A549 (cell line): ENCODE measurements at places on chromosomes 16 and 17.

- no peak for DNase-seq
Measured at GRCh38 chr17:32114536-32114935, 27.8 kb upstream of the RHOT1 start.

DNA sequence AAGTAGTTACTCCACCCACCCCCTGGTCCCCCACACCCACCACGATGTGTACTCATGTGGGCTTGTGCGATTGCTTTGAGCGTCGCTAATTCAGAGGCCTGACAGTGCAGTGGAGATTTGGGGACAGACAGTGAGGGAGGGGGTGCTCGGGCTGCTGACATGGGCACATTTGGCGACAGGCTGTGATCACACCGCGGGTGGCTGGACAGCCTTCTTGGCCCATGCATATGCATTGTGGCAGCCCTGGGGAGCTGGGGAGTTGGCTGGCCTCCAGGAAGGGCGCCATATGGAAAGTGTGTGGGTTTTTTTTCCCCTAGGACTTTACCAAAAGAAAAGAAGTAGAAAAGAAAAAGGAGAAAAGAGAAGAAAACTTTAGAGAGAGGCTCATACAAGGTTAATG lies 275.5 kb upstream of the N4BP1 start:
- no peak for DNase-seq

DNA sequence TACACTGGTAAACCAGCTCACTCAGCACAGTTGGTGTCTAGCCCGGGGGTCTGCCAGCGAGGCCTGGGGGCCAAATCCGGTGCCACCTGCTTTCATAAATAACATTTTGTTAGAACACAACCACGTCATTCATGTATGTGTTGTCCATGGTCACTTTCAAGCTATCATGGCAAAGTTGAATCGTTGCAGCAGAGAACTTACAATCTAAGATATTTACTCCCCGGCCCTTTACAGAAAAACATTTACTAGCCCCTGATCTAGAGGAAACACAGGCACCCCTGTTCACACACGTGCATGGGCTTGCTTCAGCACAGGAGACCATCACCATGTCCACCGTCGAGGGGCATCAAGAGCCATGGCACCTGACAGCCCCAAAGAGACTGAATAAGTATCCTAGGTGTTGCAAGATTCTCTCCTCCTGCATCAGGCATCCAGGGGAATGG lies 111.4 kb upstream of the DNAH9 start:
- DNase-seq = no peak

- peak; percentile 81 for DNase-seq
Measured at GRCh38 chr16:29848420-29849297, 14.4 kb downstream of the CDIPT start.

DNA sequence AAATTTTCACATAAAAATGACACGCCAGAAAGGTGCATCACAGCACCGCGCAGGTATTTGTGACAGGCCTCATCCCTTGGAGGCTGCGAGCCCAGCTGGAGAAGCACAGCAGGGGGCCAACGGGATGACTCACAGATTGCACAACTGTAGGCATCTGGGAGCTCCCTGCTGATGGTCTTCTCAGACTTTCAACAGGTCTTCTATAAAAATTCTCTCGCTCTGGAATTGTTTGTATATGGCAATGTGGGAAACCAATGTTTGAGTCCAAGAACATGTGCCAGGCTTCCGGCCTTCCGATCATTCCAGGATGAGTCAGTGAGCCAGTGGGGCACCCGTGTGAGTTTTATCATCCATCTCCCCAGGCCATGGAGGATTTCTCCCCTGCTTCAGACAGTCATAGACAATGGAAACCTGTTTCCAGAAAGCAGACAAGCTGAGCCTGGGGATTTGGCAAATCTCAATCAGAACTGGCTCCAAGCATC lies 24.1 kb upstream of the ADORA2B start:
- DNase-seq = peak; percentile 77

GRCh38 chr17:3957735-3958599 lies 6.3 kb downstream of the ATP2A3 start:
- DNase-seq = no peak

DNA sequence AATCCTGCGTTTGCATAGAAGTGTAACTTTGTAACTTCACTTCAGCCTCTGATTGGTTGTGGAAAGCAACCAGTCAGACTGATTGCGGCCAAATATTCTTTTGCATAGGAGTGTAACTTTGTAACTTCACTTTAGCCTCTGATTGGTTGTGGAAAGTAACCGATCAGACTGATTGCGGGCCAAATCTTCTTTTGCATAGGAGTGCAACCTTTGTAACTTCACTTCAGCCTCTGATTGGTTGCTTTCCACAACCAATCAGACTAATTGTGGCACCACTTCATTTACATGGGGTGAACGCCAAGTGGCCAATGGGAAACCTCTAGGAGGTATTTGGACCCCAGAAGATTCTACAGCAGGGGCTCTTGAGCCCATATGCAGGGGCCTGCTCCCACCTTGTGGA lies 1.8 kb upstream of the TMEM98 start:
- no peak for DNase-seq

- DNase-seq = no peak
Measured at GRCh38 chr17:1511756-1512321, 4.6 kb downstream of the INPP5K start.

- DNase-seq = no peak
Measured at GRCh38 chr16:79756571-79756970, 156.0 kb upstream of the MAF start.

DNA sequence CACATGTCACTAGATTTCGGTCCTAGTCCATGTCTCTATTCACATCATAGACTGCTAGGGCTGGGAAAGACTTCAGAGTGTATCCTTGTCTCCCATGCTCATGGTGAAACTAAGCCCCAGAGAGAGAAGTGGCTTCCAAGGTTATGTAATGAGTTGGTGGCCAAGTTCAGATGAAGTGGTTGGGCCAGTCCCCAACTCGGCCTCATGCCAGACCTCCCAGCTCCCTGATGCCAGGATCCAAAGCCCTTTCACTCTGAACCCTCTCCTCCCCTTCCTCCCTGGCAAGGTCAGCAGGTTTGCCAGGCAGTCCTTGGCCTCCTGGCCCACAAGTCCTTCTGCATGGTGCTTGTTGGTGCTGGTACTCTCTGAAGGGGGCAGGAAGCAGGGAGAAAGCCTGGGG lies 189.7 kb downstream of the AXIN2 start:
- DNase-seq = no peak

GRCh38 chr16:54540525-54541180 lies 254.1 kb upstream of the IRX3 start:
- DNase-seq = no peak

DNA sequence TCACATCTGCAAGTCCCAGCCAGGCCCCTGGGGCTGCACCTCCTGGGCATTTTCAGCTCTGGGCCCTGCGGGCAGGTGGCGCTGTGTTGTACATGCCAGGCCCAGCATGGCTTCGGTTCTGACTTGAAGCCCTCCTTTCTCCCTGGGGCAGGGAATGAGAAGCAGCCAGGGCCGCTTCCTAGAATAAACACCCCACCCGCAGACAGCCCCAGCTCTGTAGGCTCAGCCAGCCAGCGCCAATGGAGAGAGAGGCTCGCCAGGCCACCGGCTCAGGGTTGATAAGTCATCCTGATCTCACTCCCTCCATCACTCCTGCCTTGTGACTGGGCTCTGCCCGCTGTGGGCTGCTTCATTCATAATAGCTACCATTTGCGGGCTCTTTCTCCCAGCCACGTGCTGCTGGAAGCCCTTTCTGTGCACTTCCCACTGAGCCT lies 6.0 kb upstream of the GLIS2 start:
- peak; percentile 88 for DNase-seq

DNA sequence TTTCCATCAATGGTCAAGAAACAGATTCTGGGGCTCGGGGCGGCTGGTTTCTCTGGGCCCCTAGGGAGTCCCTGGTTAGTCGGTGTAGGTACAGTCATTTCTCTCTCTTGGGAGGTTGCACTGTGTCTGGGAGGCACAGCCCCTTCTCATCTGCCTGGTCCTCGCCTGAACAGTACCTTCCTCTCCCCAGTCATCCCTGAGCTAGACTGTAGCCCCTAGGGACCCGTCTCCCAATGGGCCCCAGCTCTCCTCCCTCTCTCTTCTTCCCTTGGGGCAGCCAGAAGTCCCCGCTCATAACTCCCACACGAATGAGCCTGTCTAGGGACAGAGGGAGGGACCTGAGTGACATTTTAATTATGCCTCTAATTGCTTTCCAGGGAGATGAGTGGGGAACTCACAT lies 20.2 kb upstream of the CPSF4L start:
- DNase-seq = no peak

GRCh38 chr16:397736-398332 lies 835 bp downstream of the NME4 start:
- DNase-seq = peak; percentile 86

- DNase-seq = no peak
Measured at GRCh38 chr17:10737736-10738135, 7.9 kb upstream of the TMEM220 start.

- DNase-seq = no peak
Measured at GRCh38 chr17:32940706-32941390, 12.9 kb downstream of the TMEM98 start.

DNA sequence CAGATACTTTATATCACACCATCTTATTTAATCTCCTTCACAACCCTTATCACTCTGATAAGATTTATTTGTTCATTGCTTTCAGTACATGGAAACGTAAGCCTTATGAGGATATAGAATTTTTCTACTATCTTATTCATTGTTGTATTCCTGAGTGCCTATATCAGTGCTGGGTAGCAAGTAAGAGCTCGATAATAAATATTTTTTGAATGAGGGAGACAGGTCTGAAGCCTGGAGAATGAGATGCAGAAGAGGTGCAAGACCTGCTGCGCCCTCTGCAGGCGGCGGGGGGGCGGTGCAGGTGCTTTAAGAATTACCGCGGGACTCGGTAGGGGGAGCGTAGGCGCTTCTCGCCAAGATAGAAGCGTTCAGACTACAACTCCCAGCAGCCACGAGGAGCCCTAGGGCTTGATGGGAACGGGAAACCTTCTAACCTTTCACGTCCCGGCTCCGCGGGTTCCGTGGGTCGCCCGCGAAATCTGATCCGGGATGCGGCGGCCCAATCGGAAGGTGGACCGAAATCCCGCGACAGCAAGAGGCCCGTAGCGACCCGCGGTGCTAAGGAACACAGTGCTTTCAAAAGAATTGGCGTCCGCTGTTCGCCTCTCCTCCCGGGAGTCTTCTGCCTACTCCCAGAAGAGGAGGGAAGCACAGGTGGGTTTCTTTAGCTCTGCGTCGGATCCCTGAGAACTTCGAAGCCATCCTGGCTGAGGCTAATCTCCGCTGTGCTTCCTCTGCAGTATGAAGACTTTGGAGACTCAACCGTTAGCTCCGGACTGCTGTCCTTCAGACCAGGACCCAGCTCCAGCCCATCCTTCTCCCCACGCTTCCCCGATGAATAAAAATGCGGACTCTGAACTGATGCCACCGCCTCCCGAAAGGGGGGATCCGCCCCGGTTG lies at the start of gene WRAP53:
Gene WRAP53 (plus strand): TSS at position 570 of the 900 bp plus-strand sequence. CDS start 172 bp downstream, at position 742.
- peak; percentile 99 for DNase-seq

- no peak for DNase-seq
Measured at GRCh38 chr17:31398381-31399311, 7.2 kb downstream of the RAB11FIP4 start.

DNA sequence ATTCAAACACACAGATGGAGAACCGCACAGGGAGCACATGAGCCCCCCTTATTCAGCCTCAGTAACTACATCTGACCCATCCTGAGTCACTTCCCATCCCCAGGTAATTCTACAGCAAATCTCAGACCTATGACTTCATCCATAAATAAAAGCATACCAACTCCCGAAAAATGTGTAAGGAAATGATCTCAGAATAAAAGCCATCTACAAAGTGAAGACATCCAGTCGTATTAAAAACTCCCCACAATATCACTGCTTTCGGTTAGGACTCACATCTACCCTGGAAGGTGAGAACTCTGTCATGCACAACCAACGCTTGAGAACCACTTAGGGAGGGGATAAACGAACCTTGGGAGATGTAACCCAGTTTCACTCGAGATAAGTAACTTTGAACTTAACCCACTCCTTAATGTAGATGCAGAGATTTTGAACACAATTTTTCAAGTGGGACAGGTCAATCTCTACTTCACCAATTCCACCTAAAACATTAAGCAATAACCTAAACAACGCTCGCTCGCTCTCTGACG lies 1.3 kb downstream of the USP36 start:
- DNase-seq = no peak
